Spleen (tissue), 13 donors: ENCODE measurements at places on chromosomes 6 and 20. TPM values are rescaled to one million over a fixed set of nuclear protein-coding genes. Genes with fewer than 3 reads are reported as not detected.

DNA sequence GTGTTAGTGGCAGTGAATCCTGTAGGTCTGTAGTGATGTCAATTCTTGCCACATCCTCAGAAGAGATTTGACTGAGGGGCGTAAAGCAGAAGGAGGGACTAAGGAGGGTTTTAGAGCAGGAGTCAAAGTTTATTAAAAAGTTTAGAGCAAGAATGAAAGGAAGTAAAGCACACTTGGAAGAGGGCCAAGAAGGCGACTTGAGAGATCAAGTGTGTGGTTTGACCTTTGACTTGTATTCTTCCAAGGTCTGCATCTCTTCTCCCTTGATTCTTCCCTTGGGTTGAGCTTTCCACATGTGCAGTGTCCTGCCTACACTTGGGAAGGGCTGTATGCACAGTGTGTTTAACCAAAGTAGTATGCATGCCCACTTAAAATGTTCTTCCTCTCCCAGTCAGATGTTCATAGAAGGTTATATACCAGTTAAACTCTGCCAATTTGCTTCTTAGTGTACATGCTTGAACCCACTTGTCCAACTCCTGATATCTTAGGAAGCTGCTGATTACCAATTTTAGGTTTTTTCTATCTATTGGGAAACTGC is 627.6 kb downstream of the MMUT start:
- no peak for DNase-seq

- DNase-seq = no peak
Observed at GRCh38 chr20:3670945-3671344, 7.7 kb upstream of the GFRA4 start.

SLC52A3 gene
- polyA plus RNA-seq = 0.08 TPM

FLRT3 gene
- polyA plus RNA-seq = 0.08 TPM

GRCh38 chr6:5905431-5906339 is 101.0 kb downstream of the NRN1 start:
- no peak for DNase-seq

DNA sequence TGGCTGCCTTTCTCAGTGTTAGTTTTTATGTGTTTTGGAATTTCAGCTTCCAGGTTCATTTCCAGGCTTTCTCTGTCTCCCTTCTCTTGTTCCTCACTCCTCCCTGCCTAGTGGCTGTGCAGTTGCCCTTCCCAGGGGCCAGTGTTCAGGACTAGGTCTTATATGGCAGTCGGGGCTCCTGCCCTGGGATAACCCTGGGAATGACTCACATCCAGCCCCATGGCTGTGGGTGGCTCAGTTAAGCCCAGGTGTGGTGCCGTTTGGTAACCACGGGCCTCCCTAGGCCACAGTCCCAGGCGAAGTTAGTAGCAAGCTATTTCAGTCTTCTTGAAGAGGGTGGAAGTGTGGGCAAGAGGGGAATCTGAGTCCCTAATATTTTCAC is 57.4 kb upstream of the DDR1 start:
- DNase-seq = no peak

GRCh38 chr6:128439627-128440026 is 80.8 kb downstream of the PTPRK start:
- no peak for DNase-seq

GRCh38 chr20:3735768-3736167 is 3.3 kb downstream of the HSPA12B start:
- no peak for DNase-seq

GRCh38 chr6:129287231-129288177 is 404.6 kb downstream of the LAMA2 start:
- no peak for DNase-seq

- no peak for DNase-seq
Observed at GRCh38 chr6:148328876-148329555, 13.6 kb upstream of the SASH1 start.

TOX2 gene
- 3.4 TPM for polyA plus RNA-seq

GRCh38 chr6:163790266-163790840 is 375.8 kb downstream of the QKI start:
- no peak for DNase-seq

DNA sequence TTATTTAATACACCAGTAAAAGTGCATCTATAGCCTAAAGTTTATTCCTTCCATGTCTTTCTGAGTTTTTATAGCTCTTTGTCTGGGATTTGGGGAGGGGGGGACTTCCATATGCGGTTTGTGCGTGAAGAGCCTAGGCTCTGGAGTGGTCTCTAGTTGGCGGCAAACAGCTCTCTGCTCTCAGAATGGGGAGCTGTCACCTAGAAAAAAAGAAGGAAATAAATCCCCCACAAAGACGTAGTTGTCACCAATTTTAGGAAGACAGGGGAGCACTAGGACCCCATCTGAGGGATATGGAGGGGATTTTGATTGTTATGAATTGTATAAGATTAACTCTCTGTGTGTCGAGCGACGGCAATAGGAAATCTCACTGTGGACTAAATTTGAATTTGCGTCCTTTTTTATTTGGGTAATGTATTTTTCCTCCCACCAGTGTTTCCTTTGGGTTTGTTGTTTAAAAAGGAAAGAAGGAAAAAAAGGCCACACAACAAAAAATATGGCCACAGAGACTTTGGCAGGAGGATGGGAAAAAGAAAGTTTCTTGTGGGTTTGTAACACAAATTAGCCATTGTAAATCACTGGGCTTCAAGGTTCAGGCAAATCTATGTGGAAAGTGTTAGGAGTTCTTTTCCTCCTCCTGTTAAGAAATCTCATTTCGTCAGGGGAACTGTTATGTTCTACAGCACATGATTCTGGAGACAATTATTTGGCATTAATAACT is 7.4 kb downstream of the POU3F2 start:
- no peak for DNase-seq

DDO gene
- polyA plus RNA-seq = 1.1 TPM

CPXM1 gene
- 0.41 TPM for polyA plus RNA-seq

- no peak for DNase-seq
Observed at GRCh38 chr6:163259689-163260088, 154.8 kb upstream of the QKI start.

FAM209B gene
- 3.3 TPM for polyA plus RNA-seq

UTRN gene
- 16.7 TPM for polyA plus RNA-seq

GRCh38 chr6:142008016-142008735 is 124.5 kb upstream of the GJE1 start:
- DNase-seq = no peak

DNA sequence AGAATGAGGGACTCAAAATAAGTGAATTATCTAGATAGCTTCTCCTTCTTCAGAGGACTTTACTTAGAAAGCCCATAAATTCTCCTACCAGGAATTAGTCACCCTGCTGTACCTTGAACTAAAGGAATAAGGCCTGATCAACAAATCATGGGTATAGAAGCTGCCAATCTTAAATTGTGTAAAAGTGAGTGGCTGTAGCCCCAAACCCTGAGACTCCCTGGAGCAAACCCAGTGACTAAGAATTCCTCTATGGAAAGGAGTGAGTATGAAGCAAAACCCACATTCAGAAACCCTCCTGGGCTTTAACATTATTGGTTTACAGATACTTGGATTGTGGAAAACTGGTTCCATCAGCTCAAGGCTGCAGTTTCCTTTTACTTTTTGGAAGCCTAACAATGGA is 285.8 kb upstream of the TBX18 start:
- no peak for DNase-seq
